ENCODE measurements at places on chromosomes 7 and 10.
A peak's percentile ranks its signal among the peaks of the same experiment; 100 is the strongest.

DNA sequence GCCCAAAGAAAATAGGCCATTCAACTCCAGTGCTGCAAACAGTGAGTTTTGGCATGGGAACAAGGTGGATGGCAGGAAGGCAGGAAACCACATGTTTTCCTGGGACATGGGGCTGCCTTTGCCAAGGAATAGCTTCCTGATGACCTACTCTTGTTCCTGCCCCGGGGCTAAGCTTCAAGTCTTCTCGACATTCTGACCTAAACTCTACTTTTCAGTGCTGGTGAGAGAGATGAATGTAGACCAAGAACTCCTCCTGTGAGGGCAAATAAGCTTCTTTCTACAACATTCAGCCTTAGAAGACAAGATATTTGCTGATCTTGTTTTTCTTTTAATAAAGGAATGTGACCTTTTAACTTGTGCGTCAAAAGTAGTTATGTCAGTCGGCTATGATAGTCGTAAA is 199.0 kb downstream of the GPR37 start:
- DNase-seq: no peak

DNA sequence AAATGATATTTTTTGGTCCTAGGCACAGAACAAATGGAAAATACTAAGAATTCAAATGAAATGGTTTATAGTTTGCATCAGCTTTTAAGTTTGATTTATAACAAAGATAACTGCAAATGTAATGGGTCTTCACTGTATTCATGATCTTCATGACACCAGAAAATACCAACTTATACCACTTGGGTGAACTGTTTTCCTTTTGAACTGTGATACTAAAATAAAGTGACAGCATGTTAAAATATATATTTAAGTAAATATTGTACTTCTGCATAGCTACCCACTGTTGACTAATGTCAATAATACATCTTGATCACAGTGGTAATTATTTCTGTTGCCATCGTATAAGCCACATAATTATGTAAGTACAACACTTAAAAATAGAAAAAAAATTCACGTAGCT is 442.0 kb upstream of the ANKRD30A start:
- DNase-seq: no peak

DNA sequence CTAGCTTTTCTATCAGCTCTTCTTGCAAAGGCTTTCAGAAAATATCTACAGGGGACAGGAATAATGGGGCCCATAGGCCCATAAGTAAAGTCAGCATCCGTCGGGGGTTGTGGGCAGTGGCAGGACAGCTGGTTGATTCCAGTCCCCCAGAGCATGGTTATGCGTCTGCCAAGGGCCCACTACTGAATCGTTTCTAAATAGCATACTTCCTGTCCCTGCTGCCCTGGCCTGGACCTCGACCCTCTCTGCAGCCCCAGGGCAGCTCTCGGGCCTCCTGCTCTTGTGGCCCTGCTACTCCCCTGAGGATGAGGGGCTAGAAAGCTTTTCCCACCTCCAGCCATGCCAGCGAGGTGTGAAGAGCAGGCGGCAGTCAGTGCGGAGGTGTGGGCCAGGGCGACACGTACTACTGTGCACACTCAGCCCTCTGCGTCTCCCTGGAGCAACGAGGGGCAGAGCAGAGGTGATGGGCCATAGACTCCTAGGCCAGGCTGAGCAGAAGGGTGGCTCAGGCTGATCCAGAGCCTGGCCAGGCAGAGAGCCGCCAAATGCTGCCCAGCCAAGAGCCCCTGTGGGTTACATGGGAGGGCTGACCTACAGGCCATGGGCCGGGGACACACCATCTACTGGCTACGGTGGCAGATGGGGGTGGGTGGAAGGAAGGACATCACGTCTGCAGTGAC is 4.7 kb upstream of the OPN4 start:
- no peak for DNase-seq

GRCh38 chr7:2613098-2613930 is 18.5 kb upstream of the TTYH3 start:
- DNase-seq: no peak

DNA sequence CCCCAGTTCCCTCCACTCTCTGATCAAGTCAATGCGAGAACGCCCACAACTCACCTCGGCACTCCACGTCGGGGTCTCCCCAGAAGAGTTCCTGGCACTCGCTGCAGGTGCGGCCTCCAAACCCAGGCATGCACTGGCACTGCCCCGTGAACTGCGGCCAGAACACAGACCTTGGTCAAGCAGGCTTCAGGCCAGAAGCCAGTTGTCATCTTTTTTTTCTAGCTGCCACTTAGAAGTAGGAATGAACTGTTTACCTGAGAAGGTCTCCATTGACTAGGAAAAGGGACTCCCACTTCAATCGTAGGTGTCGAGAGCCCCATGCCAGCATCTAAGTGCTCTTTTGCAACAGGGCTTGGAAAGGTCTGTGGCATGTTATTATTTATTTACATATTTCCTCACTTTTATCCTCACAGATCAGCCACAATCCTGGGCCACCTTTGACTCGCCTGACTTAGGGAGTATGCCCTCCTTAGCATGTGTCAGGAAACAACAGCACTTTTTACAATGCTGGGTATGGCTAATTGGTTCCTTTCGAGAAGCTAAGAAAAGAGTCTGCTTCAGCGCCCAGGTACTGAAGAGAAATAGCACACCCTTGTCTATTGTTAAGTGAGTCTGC is 51.7 kb downstream of the LAMB1 start:
- DNase-seq: no peak

DNA sequence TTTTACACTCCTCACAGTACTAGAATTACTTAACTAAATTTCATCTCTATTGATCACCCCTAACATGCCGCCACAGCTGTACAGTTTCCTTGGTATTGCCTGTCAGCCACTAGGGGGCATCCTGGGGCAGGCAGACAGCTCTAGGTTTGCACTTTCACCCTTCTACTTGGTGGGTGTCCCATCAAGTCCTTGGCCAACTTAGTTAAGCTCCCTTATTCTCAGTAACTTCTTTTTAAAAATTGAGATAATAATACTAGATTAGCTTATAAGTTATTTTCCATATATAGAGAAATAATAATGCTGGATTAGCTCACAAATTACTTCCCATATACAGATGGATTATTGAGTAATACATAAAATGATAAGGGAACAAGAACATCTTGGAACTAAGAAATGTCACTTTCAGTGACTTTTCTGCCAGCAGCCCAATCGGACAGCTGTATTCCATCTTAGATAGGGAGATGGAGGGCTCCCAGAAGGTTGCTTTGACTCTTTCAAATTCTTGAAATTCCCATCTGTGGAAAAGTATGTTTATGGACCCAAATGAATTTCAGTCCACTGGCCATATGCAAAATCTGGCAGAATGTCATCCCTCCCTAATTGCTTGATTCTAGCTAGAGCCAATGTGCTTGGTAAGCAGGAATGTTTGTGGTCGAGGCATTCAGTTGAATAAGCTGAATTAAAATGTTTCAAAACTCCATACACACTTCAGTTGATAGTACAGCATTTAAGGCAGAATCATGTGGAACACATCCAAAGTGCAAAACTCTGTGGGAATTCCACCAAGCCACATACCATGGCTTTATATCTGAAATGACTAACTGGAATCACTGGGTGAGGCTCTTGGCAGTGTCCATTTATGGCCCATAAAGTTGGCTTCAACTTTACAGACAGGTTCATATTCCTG is 309.7 kb downstream of the CSTF2T start:
- no peak for DNase-seq

DNA sequence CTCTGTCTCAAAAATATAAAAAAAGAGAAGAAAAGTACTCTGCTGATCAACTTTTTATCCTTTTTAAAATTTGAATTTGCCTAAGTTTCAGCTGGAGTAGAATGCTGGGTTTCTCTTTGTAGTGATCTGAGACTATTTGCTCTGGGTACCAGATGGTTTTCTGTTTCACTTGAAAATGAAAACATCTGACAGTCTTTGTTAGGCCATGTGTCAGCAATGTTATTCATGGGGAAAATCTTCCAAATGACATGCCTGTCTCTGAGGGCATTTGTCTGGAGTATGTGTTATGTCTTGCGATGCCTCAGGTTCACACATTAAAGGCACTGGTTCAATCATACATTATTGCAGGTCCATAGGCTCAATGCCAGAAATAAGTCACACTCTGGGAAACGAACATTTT is 175.3 kb upstream of the TMEM229A start:
- DNase-seq: no peak

GRCh38 chr7:112104120-112104519 is 102.1 kb downstream of the DOCK4 start:
- no peak for DNase-seq

GRCh38 chr10:36574207-36574606 is 551.2 kb upstream of the ANKRD30A start:
- DNase-seq: no peak

- no peak for DNase-seq
These were observed 9.4 kb downstream of the LIMK1 start for GRCh38 chr7:74092964-74093471.

DNA sequence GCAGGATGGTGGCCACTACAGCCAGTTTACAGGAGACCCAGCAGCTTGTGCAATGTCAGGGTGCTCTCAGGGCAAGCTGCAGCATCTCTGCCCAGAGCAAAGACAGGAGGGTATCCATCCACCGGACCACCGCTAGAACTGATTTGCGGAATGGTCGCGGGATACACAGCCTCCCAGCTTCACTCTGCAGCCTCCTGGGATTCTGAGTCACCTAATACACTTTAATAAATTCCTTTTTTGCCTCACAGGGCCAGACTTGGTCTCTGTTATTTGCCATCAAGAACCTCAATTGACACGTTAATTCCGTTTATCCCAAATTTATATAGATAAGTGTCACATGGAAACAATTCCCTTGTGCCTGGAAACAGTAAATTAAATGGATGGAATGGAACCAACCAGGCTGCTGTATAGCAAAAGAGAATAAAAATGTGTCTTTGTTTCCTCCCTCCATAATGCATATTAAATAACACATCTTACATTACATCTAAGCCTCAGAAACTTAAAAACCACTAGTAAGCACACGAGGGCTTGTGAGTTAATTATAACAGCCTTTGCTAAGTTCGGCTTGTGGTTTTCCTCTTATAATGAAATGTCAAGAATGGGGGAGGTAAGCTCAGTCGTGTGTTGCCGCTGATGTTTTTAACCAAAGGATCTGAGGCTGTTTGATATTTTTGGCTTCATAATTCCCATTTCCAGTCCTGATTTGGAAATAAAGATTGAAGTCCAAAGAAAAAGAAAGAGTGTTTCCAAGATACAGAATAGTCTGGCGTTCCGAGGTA is 52.1 kb downstream of the ADRB1 start:
- no peak for DNase-seq

DNA sequence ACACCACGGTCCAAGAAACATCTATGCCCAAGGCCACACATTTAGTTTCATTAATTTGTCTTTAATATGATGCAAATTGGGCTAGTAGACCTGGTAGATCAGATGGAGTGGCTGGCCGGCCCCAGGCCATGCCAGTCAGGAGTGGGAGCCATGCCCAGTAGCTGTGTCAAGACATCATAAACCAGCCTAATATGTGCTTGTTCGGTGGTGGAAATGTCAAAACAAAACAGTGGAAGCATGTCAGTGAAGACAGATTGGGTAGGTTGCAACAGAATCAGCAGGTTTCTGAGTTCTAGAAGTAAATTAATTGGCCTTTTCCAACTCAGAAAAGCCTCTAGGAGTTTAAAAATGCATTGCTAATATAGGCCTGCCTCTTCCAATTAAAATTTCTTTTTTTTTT is 124.7 kb downstream of the NRP1 start:
- DNase-seq: no peak

GRCh38 chr10:22712956-22713852 is 1.2 kb downstream of the PIP4K2A start:
- DNase-seq: peak; percentile 9

DNA sequence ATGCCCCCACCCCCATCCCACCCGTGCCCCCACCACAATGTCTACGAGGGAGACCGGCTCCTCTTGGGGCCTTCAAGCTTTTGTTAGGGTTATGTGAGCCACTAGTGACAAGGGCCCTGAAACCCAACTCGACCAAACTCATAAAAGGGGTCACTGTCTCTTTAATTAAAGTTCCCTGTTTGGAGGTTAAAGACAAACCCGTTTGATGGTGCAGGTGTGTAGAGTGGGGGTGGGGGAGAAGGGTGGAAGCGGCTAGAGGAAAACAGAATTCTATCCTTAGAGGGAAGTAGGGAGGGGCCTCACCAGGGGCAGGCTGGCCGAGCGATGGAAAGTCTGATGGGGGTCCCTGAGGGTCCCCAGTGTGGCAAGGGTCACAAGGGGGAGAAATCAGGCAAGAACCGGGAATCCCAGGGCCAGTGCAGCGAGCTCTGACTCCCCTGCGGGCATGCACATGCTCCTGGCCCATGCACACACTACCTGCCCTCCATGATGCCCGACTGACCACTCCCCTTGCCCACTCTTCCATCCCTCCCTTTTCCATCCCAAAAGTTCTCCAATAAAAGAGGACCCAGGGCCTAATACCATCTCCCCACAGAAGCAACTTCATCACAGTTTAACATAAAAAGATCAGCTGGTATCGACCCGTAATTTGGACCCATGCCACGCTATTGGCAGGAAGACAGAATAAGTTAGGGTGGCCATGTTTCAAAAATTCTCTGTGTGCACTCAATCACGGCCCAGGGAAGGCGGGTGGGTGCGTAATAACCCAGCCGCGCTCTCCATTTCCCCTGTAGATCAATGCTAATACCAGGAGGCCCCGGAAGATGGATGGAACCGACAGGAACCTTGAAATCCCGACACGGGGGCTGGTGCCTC is 35.9 kb upstream of the SLF2 start:
- DNase-seq: no peak

DNA sequence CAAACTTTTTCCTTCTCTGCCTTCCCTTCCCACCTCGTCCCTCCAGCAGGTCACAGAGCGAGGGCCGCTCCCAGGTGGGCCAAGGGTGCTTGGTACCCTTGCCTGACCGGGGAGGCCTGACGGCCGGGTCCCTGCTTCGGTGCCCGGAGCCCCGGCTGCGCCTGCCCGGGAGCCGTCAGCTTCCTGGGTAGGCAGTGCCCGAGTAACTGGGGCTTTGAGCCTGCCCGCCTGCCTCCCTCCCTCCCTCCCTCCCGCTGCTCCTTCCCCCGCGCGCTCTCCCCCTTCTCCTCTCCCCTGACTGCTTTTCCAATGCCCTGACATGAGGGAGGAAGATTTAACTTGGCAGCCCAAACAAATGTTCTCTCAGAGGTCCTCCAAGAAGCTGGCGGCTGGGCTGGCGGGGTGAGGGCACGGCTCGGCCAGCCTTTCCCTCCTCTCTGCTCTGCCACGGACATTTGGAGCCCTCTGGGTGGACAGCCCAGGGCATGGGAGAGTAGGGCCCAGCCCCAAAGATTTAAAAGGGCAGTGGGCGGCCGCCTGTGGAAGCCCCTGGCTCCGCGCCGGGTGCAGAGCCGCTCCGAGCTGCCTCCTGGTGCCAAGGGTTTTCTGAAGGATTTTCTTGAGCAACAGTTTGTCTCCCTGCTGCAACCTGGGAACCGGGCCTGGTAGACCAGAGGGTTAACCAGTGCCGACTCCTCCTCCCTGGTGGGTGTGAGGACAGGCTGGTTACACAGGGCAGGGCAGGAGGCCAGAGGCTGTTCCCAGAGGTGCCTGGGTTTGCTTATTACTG is 2.0 kb downstream of the ZMIZ1 start:
- no peak for DNase-seq

DNA sequence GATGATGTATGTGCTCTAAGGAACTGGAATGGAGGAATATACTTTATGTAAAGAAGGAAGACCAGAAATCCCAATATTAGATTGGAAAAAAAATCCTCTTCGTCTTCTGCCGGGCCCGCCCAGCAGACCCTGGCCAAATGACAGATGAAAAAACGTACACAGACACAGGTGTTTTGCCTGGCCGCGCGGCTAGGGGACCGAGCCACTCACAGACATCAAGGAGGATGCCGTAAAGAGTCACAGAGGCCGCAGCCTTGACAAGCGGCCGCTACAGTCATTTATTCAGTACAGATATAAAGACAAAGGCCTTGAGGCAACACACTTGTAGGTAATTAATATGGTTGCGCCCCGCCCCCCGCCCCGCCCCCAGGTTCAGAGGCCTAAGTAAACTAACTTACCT is 594.1 kb downstream of the GRM8 start:
- DNase-seq: no peak

- no peak for DNase-seq
These were observed 5.2 kb upstream of the COL26A1 start for GRCh38 chr7:101357433-101357832.

Data from effector CD8-positive, alpha-beta T cell (primary cell).